ENCODE measurements at places on chromosomes 6 and 20. TPM values are rescaled to one million over a fixed set of nuclear protein-coding genes. Genes with fewer than 3 reads are reported as not detected.

PTPRK gene
- 36.4 TPM for total RNA-seq

PRR18 gene
- total RNA-seq = not detected

VGLL2 gene
- total RNA-seq = not detected

SIRPA gene
- 32.4 TPM for total RNA-seq

TSPO2 gene
- total RNA-seq = not detected

E2F1 gene
- 0.31 TPM for total RNA-seq

LCA5 gene
- 2.7 TPM for total RNA-seq

PABPC1L gene
- total RNA-seq = 2.3 TPM

DNA sequence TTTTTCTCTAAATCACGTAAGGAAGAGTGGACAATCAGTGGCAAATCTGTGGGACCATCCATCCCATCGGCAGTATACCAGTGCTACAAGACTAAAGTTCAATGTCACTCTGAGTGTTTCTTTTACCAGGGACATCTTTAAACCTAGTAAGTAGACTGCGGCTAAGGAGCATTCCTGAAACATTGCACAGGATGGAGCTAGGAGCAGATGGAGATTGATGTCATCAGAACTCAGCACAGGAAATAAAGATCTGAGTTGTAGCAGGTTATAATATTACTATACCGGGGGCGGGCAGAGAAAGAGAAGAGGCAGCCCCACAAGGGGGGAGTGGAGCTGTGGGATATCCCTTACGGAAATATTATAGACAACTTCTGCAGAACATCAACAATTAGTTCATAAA is 162.1 kb downstream of the MTFR2 start:
- no peak for DNase-seq

- DNase-seq = no peak
These were observed 11.9 kb downstream of the SLX4IP start for GRCh38 chr20:10447028-10447427.

- DNase-seq = no peak
These were observed 184.7 kb upstream of the HSF2 start for GRCh38 chr6:122214605-122215318.
